ENCODE measurements at places on chromosomes 6 and 20.
A peak's percentile ranks its signal among the peaks of the same experiment; 100 is the strongest.

DNA sequence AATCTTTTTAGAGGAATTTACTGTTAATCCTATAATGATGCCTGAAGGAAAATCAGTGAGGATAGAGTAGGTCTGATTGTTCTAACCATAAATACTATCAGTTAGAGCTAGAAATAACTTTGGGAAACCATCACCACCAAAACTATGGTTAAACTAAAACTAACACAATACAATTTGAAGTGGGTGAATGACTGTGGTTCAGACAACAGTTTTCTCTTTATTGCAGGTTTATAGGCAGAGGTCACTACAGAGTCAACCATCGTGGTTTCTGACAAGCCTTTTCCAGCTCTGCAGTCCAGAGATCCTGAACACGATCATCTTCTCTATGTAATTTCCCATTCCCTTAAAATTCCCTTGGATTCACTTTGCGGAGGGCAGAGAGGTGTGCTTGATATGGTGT is 134.3 kb downstream of the IBTK start:
- no peak for DNase-seq

DNA sequence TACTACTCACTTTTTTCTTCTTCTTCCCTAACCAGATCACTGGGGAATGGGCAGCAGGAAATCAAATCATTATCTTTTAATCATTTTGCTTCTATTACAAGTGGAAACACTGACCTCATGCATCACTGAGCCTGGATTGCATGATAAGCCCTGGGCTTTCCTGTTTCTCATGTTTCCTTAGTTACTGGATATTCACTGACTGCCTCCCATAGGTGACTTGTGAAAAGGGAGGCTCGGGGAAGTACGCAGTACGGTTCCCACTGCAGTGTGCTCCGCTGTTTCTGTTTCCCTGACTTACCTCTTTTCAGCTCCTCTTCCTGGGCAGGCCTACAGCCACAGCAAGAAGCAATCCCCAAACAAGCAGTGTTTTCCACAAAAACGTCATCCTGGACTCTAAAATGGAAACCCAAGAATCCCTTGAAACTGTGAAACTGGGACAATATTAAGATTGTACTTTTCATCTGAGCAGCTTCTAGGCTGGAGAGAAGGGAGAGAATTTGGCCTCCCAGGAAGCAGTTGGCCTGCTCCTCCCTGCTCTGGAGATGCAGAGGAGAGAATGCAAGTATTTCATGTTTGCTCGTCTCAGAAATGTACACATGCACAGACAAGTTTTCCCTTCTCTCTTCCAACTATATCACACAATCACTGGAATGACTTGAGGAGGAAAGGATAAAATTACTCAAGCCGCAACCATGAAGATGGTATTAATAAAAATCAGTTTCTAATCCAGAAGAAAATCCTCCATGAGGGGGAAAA is 13.1 kb downstream of the BTNL2 start:
- DNase-seq = no peak

GRCh38 chr20:8756410-8756809 is 312.5 kb upstream of the PLCB4 start:
- no peak for DNase-seq

GRCh38 chr6:27096834-27097511 is 150.5 kb upstream of the PRSS16 start:
- DNase-seq = peak; percentile 59

DNA sequence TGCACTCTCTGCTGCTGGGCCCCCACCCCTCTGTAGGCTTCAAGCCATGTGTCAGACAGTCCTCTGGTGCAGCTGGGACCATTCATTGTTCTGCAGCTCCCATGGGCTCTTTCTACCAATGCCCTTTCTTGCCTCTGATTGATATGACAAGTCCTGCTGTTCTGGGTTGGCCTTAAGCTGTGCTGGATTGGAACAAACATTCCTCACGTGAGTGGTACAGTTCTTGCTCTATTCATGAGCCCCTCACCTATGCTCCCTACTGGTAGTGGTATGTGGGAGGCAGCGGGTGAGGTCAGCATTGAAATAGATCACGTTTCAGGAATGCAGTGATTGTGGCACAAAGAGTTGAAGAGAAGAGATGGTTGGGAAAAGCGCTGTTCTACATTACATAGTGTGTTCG is 48.8 kb upstream of the RALY start:
- no peak for DNase-seq

- no peak for DNase-seq
Observed at GRCh38 chr6:127341471-127342202, 1.8 kb downstream of the ECHDC1 start.

- DNase-seq = no peak
Observed at GRCh38 chr6:95083506-95083905, 493.8 kb upstream of the MANEA start.

- no peak for DNase-seq
Observed at GRCh38 chr6:72262254-72262653, 359.6 kb upstream of the KCNQ5 start.

DNA sequence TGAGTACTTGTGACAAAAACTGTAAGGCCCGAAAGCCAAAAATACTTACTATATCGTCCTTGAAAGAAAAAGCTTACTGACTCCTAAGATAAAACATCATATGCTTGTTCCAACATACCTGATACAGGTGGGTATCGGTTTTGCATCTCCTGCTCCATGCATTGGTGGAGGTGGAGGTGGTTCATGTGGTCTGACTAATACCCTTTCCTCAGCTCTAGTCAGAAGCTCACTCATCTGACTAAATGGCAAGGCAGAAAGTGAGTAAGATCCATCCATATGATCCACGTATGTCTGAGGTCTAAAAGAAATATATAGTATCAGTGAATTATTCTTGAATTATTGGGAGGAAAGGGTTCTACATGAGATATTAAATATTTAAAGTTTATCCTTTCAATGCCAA is 76.2 kb downstream of the WASF1 start:
- DNase-seq = no peak

DNA sequence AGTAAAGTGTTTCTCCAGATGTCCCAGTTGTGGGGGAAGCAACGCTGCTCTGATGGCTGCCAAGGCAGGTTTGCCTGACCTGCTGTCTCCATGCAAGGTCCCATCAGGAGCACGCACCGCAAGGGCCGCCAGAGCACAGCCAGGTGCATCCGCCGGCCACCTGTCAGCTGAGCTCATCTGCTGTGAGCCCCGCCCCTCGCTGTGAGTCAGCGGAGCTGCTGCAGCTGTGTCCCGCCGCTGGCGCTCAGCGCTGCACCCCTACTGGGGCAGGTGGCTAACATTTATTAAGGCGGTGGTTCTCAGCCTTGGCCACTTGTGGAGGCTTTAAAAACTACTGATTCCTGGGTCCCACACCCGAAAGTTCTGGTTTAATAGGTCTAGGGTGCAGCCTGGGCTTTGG is 225.7 kb downstream of the UST start:
- DNase-seq = peak; percentile 51

- no peak for DNase-seq
Observed at GRCh38 chr6:6981681-6982322, 126.0 kb upstream of the RREB1 start.

- DNase-seq = peak; percentile 84
Observed at GRCh38 chr20:36886859-36887751, 11.2 kb downstream of the TLDC2 start.

GRCh38 chr6:15200087-15200486 is 45.8 kb upstream of the JARID2 start:
- no peak for DNase-seq

DNA sequence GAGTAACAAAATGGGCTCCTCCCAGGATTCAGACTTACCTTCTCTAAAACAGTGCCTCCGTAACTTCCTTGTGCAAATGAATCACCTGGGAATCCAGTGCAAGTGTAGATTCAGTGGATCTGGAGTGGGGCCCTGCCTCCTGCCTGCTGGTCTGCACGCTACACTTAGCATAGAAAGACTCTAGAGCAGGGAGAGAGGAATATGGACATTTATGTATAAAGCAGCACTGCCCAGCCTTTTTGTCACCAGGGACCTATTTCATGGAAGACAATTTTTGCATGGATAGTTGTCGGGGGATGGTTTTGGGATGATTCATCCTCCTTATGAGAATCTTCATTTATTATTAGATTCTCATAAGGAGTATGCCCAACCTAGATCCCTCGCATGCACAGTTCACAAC is 42.3 kb upstream of the L3MBTL3 start:
- no peak for DNase-seq

GRCh38 chr6:151940307-151940706 is 132.8 kb downstream of the ESR1 start:
- no peak for DNase-seq

DNA sequence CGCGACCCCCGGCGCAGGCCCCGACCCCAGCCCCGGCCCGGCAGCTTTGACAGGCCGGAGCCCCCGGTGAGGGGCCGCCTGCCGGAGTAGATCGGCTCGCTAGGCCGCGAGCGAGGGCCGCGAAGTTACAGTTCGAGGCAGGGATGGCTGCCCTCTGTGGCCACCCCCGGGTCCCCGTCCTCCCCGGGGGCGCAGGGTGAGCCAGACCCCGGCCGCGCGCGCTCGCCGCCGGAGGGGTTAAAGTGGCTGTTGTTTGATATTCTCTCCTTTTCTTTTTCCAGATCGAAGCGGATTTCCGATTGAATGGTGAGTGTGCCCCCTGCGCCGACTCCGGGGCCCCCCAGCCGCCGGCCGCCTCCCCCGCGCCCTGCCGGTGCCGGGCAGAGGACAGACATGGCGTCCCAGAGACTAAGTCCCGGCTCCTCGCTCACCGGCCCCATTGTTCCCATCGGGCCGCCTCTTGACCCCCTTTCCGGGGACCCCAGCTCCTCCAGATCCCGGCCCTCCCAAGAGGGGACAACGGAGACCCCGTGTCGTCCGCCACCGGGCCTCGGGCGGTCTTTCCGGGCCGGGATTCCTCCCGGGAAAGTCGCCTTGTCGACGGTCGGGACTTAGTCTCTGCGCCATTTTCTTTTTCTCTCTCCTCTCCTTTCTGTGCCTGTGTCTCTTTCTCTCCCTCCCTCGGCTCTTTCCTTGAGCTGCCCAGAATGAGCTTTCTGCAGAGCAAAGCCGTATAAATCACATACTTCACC is 704 bp downstream of the TOP1 start:
- peak; percentile 59 for DNase-seq

DNA sequence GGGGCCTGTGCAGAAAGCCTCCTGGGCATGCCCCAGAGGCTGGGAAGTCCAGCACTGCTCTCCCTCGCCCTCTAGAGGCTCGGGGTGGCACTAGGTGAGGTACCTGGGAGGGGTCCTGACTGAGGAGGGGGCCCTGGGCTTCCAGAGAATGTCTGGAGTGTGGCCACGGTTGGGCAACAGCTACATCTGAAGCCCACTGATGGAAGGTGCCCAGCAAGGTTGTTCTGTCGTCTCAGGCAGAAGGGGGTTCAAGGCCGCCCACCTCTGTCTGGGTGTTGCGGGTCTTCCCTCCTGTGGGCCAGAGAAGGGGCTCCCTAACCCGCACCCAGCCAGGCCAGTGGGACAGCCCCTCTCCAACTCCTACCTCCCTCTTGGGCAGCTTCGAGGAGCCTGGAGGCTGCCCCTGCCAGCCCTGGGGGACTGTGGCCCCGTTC is 11.4 kb upstream of the VEGFA start:
- no peak for DNase-seq

DNA sequence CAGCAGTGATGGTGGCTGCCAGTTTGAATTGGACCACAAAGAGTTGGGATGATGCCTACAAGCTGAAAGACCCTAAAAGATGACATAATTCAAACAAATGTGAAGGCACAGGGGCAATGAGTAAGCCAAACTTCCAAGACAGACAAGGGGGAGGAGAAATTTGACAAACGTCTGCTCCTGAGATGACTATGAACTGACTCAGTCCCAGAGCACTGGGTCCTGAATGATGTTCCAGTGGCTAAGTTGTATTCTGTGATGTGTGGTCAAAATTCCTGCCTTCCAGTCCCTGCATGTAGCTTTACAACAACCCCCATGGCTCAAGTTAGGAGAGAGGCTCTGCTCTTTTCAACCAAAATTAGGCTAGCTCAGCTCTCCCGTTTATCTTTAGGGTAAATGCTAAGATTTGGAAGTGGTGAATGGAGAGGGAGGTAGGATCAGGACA is 86.1 kb upstream of the SIRPA start:
- no peak for DNase-seq

DNA sequence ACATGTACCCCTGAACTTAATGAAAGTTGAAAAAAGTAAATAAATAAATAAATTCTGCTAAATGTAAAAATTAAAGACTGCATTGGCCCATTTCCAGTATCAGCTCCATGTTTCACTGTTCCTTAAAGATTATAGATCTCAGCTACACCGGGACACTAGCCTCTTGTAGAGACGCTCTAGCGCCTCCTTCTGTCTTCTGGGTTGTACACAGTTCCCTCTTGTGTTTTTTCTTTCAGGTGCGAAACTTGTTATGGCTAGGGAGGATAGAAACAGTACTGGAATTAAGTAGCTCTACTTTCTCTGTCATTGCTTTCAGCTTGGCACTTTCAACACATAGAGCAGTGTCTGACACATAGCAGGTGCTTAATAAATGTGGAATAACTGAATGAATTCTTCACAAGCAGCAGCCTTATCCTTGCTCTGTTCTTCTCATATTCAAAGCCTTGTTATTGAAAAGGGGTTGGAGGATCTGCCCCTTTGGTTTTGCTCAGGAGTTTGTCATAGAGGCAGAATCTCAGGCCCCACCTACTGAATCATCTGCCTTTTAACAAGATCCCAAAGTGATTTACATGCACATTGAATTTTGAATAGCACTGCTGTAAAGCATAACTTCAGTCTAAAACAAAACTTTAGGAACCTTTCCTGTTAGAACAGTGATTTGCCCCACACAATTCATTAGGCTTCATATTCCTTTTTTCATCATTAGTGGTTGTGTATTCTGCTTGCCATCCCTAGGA is 92.3 kb downstream of the FIG4 start:
- no peak for DNase-seq

DNA sequence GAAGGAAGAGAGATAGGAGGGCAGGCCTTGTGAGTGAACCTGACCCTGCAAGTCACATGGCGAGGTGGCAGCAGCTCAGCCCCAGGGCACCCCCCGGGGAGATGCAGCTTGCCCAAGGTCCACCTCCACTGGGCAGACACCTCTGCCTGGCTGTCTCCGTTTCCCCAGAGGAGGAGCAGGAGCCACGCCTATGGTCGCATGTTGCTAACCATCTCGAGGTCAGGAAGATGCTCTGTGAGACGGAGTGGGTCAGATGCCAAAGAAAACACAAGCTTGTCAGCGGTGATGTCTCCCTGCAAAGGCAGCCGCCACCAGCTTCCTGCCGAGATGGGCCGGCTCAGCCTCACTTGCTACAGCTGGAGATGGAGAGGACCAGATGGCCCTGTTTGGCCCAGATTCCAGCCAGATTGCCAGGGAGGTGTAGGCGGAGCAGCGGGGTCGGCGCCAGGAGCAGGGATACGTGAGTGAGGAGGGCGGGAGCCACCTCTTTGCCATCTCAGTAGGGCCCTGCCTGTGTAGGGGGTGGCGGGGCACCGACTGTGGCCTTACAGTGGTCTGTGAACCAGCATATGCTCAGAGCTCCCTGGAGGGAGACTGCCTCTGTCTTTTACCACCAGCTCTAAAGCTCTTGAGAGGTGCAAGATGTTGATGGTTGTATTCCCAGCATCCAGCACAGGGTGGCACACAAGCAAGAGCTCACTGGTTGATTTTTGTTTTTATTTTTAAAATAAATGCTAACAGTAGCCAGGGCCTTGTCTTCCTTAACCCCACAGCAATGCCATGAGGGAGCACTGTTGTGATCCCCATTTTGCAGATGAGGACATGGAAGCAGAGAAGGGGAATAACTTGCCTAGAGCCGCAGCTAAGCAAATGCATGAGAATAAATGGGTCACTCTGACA is 42.9 kb upstream of the FAM83D start:
- no peak for DNase-seq
